Pancreas (tissue), 10 donors: ENCODE measurements at places on chromosomes 13 and 19.

DNA sequence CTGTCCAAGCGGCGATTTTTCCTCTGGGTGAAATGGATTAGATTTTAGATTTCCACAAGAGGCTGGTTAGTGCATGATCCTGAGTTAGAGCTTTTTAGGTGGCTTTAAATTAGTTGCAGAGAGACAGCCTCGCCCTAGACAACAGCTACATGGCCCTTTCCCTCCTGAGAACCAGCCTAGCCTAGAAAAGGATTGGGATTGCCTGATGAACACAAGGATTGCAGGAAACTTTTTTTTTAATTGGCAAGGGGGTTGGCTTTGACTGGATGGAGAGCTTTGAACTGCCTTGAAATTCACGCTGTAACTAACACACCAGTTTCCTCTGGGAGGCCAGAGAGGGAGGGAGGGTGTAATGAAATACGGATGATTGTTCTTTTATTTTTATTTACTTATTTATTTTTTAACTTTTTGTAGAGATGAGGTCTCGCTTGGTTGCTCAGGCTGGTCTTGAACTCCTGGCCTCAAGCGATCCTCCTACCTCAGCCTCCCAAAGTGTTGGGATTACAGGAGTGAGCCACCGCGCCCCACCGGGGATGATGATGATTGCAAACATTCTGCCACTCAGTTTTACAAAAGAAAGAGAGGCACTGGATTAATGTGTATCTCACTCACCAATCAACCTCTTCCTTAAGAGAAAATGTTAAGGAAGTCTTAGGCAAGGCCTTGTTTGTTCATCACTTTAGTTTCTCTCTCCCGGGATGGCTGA is 1.9 kb downstream of the LDLR start:
- DNase-seq, result no peak

- no peak for DNase-seq
Observed at GRCh38 chr13:26932465-26932864, 171.9 kb upstream of the GPR12 start.

DNA sequence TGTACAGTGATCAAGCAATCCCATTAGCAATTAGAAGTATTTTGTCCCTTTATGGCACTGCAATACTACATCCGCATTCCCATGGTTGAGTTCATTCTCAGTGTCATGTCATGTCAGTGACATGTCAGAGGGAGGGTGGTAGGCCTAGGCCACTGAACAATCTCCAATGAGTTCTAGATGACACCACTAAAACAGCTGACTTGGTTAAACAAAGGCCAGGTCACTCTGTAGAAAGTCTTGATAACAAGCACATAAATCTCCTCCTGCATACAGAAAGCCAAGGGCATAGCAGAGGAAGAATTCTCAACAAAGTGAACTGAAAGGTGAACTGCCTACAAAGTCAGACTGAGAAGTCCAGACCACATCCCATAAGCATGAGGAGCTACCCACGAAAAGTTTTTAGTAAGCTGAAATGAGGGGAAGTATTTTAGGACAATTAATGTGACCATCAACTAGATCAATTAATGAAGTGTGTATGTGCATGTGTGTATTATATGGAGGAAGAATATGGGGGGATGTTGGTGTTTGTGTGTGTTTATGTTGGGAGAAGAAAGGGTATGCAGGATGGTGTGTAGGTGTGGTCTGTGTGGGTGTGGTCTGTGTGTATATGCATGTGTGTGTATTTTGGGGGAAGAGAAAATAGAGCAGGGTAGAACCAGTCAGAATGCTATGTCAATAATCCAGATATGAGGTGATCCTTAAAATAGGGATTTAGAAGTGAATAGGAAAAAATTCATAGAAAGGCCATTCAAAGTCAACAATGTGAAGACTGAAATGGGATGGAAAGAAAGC is 67.7 kb downstream of the TBC1D4 start:
- no peak for DNase-seq

GRCh38 chr13:102192858-102193257 is 209.0 kb downstream of the FGF14 start:
- no peak for DNase-seq

DNA sequence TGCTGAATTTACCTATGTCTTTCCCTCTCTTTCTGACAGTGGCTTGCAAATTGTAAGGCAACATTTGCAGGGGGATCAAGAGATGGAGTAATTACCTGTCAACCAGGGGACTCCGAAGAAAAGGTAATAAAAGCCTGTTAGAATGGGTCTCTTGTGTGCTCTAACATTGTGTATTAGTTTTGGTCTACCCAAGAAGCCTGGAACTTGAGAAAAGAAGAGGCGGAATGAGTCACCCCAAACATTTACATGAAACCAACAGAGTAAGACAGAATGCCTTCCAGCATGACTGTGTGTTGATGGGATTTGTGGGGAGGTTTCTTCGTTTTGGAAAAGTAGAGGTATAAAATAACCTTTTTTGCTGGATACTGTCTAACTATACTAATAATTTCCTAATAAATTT is 36.7 kb downstream of the ZAR1L start:
- DNase-seq, result no peak

DNA sequence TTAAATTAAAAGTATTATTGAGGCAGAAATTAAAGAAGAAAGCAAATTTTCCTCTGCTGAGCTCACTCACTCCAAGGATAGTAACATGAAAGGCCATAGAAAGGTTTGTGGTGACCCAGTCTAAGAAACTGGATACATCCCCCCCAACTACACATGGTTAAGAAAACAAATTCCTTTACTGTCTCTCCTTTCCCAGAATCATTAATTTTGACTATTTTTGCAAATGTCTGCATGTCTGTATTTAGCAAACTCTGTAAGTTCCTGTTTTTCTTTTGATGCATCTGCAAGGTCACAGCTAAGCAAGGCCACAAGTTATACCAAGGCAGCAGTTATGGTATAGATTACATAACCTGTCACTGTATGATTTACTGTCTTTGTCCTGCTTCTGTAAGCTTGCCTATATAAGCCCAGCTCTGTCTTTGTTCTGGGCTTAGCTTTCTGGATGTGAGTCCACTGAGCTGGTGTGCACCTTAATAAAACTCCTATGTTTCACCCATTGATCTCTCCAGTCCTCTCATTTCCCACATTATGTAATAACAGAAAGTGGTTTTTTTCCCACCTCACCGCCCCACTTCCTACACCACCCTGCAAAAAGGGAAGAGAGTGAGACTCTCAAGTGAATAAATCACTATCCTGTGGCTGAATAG is 8.5 kb upstream of the ZNF83 start:
- DNase-seq, result no peak

GRCh38 chr13:35349673-35350278 is 126.7 kb downstream of the MAB21L1 start:
- DNase-seq, result no peak

- DNase-seq, result no peak
Observed at GRCh38 chr19:46015687-46016425, 7.0 kb downstream of the PGLYRP1 start.

DNA sequence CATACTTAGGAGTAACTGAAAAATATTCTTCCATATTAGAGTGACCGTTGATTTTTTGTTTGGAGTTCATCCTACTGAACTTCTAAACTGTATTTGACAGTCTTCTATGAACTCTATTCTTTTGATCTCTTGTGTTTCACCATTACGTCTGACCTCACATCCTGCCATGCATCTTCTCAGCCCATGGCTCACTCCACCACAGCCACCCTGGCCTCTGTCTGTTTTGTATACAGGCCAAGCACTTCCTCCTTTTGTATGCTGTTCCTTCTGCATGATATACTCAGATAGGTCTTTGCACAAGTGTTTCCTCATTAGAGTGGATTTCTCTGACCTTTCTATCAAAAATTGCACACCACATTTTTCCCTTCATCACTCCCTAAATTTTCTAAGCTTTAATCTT is 119.9 kb downstream of the MAB21L1 start:
- no peak for DNase-seq

GRCh38 chr19:36058481-36059179 is 3.9 kb downstream of the WDR62 start:
- DNase-seq, result no peak

GRCh38 chr19:3433805-3434540 is 46.4 kb downstream of the SMIM24 start:
- no peak for DNase-seq

DNA sequence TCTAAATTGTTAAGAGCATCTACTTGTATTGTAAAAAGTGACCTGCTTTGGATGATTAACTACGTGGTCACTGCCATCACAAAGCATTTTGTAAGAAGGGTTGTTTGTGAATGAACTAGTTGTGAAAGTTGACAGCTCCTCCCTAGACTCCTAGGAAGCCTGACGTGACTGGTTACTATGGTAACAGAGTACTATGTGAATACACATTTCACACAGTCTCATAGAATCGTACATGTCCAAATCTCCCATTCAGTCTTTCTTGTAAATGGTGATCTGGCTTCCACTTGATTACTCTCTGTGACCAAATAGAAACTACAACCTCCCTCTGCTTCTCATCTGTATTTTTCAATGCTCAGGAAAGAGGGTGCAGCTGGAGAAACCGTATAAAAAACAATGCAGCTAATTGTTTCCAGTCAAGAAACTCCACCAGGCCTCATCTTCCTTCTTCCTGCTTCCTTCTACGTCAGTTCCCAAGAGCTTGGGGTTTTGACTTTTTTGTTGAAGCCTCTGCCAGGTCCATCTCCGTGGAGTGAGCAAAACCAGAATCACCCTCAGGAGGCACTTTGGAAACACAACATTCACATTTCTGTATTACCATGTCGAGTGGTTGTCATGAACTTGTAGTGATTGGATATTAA is 83.4 kb downstream of the GPC6 start:
- no peak for DNase-seq

DNA sequence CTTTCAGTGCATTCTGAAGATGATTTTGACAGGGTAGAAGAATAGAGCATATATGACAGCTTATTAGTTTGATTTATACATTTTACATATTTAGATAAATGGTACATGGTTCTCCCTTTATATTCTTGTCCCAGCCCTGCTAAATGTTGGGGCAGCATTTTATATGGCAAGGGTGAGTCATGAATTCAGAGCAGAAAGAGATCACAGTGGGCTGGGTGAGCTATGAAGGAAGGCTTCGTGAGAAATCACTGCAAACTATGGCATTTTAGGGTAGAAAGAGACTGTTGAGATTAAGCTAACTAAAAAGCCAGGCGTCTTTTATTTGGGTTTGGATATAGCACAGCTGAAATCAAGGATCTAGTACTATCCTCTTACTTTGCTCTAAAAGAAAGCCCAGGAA is 23.9 kb upstream of the METTL21C start:
- DNase-seq, result no peak

GRCh38 chr19:33904681-33905080 is 108.0 kb downstream of the KCTD15 start:
- peak; percentile 73 for DNase-seq

- no peak for DNase-seq
Observed at GRCh38 chr13:73519396-73520116, 460.8 kb downstream of the KLF5 start.

- DNase-seq, result peak; percentile 59
Observed at GRCh38 chr13:50685491-50685890, 158.0 kb downstream of the DLEU7 start.

DNA sequence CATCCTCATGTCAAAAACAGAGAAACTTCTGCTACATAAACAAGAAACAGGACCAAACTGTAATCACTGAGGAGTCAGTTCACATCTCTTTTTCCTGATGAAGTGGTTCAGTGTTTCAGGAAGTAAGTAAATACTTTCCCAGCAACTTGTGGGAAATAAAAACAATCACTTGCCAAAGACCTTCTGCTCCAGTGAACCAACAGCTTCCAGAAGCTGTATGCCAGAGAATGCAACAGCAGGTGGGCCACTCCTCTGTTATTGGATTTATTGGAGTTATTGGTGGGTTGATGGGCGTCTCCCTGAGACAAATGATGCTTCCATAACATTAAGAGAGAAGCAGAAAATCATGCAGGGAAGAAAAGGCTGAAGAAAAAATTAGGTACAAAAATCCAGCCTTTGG is 9.9 kb downstream of the SLC6A16 start:
- DNase-seq, result no peak

- no peak for DNase-seq
Observed at GRCh38 chr19:45249261-45250033, 1.6 kb upstream of the MARK4 start.

- peak; percentile 91 for DNase-seq
Observed at GRCh38 chr19:13053761-13054625, 48.7 kb downstream of the LYL1 start.

DNA sequence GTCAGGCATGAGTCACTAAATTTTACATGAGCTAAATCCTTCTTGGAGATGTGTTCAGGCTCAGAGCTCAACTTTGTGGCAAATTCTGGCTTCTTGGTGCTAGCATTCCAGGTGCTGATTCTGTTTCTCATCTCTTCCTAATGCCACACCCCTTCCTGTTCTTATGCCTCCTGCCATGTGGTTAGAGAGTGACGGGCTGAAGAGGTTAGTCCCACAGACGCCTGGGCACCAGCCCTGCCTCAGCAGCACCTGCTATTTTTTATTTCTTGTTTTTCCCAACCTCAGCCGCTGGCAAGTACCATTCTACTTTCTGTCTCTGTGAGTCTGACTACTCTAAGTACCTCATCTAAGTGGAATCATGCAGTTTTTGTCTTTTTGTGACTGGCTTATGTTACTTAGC is 329.5 kb downstream of the KCNRG start:
- DNase-seq, result no peak

GRCh38 chr19:39212375-39212742 is 8.3 kb upstream of the SYCN start:
- DNase-seq, result no peak

GRCh38 chr13:95020298-95020987 is 280.8 kb downstream of the ABCC4 start:
- no peak for DNase-seq

- no peak for DNase-seq
Observed at GRCh38 chr19:1336079-1336684, 47.5 kb upstream of the NDUFS7 start.

GRCh38 chr19:3655402-3656072 is 28.9 kb upstream of the CACTIN start:
- no peak for DNase-seq

GRCh38 chr13:92681239-92681638 is 545.4 kb upstream of the GPC6 start:
- no peak for DNase-seq

- DNase-seq, result no peak
Observed at GRCh38 chr13:99967869-99968520, 3.6 kb downstream of the ZIC5 start.

DNA sequence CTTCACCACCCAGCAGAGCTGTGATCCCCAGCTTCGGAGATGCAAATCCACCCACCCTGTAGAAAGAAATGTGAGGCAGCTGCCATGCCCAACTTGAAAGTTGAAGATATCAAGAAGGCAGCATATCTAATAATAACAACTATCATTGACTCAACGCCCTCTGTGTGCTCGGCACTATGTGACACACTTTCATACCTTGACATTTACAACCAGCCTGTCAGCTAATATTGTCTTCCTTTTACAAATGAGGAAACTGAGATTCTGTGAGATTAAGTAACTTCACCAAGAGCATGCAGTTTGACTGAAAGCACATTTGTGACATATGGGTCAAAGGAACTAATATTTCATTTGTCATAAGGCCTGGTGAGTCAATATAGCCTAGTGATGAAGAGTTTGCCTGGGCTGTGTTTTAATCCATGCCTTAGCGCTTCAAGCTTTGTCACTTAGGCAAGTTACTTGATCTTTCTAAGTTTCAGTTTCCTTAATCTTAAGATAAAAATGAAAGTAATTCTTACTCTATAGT is 137.0 kb downstream of the FLT1 start:
- DNase-seq, result no peak
